BJ (cell line): ENCODE measurements at places on chromosomes 5 and 9. TPM values are rescaled to one million over a fixed set of nuclear protein-coding genes. Genes with fewer than 3 reads are reported as not detected.

DNA sequence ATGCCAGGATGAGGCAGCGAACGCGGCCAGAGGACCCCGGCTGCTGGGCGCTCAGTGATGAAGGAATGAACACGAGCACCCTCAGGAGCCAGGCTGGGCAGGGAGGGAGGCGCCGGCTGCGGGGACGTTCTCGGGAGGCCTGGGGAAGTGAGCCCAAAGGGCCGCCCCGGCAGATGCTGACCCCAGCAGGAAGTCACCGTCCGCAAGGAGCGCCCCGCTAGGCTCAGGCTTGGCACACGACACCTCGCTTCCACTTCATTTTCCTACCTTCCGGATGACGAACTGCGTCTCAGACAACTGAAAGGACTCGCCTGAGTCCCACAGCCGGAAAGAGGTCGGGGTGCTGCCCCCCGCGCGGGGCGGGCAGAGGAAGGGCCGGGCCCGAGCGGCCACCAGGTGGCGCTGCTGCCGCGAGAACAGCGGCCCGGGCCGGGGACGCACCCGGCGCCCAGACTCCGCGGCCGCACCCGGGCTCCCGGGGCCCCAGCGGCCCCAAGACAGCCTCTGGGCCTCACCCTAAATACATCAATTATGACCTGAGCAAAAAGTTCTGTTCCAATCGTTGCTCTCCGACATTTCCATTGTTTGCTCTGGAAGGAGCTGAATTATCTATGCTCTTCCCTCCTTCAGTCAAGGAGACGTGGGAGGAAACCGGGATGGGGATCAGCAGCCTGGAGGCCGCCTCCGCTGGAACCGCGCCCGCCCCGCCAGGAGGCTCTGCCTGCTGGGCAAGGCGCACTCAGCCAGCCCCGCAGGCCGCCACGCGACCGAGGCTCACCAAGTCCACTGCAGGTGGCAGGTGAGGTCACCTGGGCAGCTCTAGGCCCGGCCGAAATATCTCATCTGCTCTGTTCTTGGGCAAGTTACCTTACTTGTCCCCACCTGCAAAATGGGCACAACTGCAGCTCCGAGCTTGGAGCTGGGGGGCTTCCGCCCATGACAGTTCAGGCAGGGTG is 107.0 kb downstream of the ZNF354C start:
- DNase-seq: no peak

GRCh38 chr5:16547200-16547842 is 69.5 kb downstream of the RETREG1 start:
- no peak for DNase-seq

C5orf52 gene
- polyA plus RNA-seq: not detected in 2 replicates

DNA sequence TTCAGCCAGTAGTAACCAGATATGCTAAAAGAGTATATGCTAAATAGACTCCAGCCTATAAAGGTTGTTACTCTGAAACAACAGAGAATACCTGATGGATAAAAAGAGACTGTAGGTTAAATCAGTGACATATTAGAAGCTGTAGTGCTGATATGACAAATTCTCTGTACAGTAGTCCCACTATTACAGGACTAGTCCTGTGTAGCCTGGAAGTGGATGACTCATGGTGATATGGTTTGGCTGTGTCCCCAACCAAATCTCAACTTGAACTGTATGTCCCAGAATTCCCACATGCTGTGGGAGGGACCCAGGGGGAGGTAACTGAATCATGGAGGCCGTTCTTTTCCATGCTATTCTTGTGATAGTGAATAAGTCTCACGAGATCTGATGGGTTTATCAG is 276.2 kb upstream of the POU5F2 start:
- DNase-seq: no peak

DNA sequence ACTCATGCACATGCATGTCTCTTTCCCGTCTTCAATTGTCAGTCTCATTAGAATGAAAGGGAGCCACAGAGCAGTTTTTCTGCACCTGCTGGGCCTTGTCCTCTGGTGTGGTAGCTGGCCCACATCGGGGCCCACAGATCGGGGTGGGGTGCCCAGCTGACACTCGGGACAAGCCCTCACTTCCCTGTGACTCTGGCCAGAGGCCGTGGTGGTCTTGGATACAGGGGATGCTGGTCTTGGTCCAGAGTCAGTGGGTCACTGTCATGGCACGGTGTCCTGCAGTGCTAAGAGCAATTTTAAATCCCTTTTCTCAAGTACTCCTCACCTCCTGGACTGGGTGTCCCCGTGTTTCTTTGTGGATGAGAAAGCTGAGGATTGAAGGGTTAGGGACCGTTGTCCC is 193.2 kb downstream of the CACNA1B start:
- DNase-seq: no peak

GRCh38 chr5:153491856-153492255 is 1.4 kb downstream of the GRIA1 start:
- DNase-seq: no peak

GRCh38 chr5:96901384-96901783 is 25.1 kb downstream of the ERAP2 start:
- no peak for DNase-seq

CHMP5 gene
- 37.6 and 84.9 TPM in 2 replicates for polyA plus RNA-seq

GARIN3 gene
- not detected in 2 replicates for polyA plus RNA-seq

SLC6A3 gene
- not detected in 2 replicates for polyA plus RNA-seq

DNA sequence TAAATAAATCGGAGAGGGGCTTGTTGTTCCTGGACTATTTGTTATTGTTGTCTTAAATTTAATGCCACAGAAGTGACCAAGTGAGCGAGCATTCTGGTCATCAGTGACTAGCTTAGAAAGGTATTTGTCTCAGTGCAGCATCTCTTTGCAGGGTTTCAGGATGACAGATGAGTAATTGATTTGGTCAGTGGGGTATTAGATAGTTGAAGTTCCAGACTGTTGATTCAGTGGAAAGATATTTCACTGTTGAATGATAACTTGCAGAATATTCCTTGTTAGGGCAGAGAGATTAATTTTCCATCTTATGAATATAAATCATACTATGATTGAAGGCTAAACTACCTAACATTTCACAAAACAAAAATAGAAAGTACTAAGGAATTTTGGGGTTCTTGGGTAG is 122.4 kb downstream of the TRIO start:
- peak; percentile 67 for DNase-seq

GRCh38 chr9:5650356-5651105 is 21.6 kb downstream of the RIC1 start:
- DNase-seq: no peak

DNA sequence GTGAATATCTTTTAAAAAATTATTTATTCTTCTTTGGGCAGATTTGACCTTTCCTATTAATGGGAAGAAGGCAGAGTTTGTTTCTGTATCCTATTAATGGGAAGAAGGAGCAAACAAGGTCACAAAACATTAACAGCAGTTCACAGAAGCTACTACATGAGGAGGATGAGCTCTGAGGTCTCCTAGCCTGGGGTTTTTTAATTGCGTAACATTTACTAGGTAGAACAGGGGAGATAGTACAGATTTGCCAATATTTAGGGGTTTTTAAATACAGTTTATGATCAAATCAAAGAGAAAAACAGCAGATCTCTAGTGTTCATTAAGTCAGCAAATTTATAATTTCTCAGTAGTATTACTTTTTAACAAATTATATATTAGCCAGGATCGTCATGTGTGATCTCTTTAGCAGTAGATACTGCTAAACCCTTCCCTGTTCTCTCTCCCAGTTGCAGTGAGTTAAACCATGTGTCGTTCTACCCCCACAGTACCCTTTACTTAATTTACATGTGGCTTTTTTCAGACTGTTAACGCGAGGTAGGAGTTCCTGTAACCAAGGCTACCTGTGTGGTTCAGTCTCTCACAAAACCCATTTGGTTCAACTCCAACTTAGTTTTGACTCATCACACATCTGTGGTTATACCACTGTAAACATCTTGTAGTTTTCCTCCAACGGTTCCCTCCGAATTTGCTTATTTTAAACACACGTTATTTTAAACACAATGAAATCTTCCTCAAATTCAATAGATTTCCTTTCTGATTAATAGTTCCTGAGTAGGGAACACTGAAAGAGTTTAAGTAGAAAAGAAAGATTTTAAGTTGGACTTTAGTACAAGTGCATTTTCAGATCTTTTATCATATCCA is 13.3 kb downstream of the SLC25A46 start:
- DNase-seq: no peak

GRCh38 chr9:69936427-69936826 is 107.2 kb upstream of the MAMDC2 start:
- DNase-seq: no peak
